ENCODE measurements at places on chromosomes 13 and 19.

DNA sequence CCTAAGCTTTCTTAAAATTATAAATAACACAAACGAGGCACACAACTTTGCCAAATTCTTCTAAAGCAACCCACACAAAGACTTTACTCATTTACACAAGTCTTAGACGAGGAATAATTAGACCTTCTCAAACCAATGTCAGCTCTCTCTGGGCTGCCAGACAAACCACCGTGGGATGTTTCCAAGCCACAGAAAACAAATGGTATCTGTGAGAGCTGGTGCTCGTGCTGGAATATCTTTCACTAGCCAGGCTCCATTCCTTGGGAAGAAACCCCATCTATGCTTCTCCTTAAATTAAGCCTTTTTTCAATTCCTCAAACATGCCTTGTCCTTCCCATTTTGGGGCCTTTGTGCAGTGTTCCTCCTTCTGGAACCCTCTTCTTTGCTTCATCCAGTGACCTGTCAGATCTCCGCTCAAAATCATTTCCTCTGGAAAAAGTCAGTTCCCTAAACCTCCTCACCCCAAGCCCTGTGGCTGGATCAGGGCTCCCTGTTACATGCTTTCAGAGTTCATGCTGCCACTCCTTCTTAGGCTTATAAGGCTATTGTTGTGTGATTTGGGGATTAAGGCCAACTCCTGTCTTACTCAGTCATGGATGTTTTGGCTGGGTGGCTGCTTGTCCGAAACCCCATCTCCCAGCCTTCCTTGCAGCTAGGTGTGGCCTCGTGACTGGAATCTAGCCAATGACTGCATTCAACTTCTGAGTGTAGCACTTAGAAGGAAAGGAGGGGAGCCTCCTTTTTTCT is 64.2 kb upstream of the GTF2F2 start:
- peak; percentile 76 for DNase-seq

DNA sequence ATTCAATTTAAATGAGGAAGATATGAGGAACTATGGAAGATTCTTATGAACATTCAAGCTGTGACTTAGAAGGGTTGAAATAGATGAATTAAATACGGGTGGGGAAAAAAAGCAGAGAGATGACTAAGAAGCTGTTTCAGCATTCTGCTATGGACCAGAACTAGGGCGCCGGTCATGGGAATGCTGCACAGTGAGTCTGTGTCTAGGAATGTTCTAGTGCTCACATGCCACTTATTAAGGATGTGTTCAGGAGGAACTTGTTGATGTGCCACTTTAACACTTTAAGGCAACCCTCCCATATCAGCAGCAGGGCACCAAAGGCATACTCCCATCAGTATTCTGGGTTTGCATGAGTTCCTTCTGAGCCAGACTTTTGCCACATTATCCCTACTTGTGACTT is 152.1 kb downstream of the POSTN start:
- DNase-seq: peak; percentile 96

GRCh38 chr13:61654481-61654880 is 238.8 kb upstream of the PCDH20 start:
- no peak for DNase-seq

GRCh38 chr13:43986421-43986981 is 106.8 kb downstream of the LACC1 start:
- no peak for DNase-seq

GRCh38 chr13:51839711-51840540 is 5.1 kb downstream of the TMEM272 start:
- no peak for DNase-seq

- DNase-seq: no peak
Measured at GRCh38 chr19:28543244-28543776, 669.6 kb downstream of the UQCRFS1 start.

- DNase-seq: no peak
Measured at GRCh38 chr19:17294051-17294891, 9.0 kb downstream of the ABHD8 start.

GRCh38 chr13:76048675-76049375 is 412.7 kb downstream of the LMO7 start:
- no peak for DNase-seq

GRCh38 chr19:8001995-8002849 is 3.2 kb downstream of the ELAVL1 start:
- no peak for DNase-seq

- no peak for DNase-seq
Measured at GRCh38 chr19:4662020-4662695, 8.0 kb downstream of the MYDGF start.

All from retinal pigment epithelial cell (primary cell).